ENCODE measurements at places on chromosomes 6 and 20.

GRCh38 chr6:104585646-104586045 is 274.1 kb downstream of the HACE1 start:
- no peak for DNase-seq

- DNase-seq: no peak
Measured at GRCh38 chr20:62208795-62209755, 11.0 kb downstream of the HRH3 start.

GRCh38 chr20:64217539-64218221 is 37.9 kb upstream of the PCMTD2 start:
- DNase-seq: no peak

- no peak for DNase-seq
Measured at GRCh38 chr20:32240205-32240604, 32.5 kb downstream of the POFUT1 start.

- no peak for DNase-seq
Measured at GRCh38 chr6:24990944-24991809, 55.4 kb upstream of the RIPOR2 start.

All from activated gamma-delta T cell treated with anti-CD3 and anti-CD28 coated beads, Interleukin-2, amount 50 U/mL, for 16 hours (primary cell).